D341Med (cell line): ENCODE measurements at places on chromosomes 3 and 15.

DNA sequence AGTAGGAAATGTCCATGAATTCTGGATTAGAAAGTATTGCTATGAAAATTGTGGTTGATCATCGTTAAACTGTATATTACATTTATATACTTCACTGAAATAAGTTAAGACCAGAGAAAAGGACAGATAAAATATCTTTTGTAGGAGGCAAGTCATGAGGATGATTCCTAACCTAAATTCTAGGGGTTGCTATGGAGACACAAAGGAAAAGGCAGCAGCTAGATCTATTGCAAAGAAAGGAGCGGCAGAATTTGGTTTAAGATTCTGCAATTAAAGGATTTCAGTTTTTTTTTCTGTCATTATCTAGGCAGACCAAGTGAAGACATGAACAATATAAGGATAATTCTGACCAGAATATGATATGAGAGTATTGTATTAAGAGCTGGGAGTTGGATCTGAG lies 136.1 kb downstream of the CHL1 start:
- DNase-seq: no peak

DNA sequence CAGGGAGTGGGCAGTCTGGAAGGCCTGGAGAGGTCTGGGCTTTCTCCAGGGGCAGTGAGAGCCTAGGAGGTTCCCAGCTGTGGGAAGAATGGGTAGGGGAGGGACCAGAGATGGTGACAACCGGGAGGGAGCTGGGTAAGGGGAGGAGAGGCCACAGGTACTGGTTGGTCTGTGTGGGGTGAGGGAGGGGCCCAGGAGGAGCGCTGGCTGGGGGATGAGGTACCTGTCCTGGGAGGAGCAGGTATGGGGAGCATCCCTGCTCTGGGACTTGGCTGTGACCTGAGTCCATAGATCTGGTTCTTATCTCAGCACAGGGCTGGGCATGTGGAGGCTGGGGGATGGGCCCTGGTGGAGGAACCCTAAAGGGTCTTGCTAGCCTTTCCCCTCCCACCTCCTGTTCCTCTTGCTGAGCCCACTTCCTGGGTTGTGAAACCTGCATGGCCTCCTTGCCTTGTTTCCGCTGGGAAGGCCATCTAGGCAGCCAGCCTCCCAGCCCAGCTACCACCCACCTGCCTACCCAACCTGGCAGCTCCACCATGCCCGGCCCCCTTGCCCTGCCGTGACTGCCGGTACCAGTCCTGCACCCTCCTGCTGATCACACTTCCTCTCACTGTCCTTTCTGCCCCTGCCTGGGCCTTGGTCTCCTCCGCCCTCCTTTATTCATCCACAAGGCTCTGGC lies 11.0 kb downstream of the PRKCD start:
- DNase-seq: no peak

DNA sequence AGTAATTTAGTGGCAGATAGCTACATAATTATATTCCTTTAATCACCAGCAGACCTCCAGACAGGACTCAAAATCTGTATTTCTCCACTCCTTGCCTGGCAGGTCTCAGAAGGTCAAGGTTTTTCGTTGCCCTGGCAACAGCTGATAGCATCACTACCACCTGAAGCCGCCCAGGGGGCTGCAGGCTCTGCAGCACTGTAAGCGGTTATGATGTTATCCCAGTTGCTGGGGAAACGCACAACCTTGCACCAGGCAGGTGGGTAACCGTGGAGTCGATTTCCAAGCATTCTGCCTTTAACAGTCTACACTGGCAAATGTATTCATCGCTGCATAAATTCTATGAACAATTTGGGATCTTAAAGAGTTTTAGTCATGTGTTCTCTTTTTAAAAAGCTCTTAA lies 756.3 kb downstream of the NTRK3 start:
- DNase-seq: no peak

DNA sequence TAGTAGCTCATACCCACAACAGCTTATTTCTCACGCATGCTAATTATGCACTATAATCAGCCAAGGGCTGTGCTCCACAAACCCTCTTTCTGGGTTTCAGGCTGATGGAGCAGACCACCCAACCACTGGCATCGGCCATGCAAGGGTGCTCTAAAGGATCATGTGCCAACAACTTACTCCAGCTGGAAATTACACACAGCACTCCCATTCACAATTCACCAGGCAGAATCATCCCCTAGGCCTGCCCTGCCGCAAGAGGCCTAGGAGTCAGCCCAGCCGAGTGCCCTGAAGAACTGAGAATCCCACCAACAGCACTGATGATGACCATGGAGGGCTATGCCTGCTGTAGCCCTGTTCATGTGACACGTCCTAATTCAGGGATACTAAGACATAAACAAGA lies 216.2 kb upstream of the CHRNA7 start:
- no peak for DNase-seq

DNA sequence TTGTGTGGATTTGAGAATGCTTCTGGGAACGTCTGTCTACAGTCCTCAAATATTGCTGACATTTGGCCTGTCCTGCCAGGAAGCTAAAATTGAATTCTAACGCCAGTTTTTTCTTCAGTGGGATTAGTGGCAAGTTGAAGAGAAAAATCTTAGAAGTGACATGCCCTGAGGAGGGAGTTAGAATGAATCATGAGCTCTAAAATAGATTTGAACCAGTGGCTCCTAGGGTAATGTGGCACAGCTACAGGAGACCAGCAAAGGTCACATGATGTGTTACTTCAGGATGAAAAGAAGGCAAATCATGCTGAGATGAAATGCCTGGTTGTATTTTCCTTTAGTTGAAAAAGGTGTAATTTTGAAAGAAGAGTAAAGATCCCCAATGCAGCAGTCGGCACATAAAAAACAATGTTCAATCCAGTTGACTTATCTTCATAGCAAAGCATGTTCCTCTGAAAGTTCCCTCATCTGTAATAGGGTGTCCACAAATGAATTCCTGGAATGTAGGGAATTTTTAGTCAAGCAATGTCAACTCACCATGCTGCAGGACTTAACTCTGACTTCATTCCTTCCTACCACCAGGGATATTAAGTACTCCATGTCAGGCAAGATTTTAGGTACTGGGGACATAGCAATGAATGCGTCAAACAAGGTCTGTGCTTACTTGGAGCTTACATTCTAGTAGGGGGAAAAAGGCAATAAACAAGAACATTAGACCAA lies 171.6 kb downstream of the CADPS start:
- no peak for DNase-seq

DNA sequence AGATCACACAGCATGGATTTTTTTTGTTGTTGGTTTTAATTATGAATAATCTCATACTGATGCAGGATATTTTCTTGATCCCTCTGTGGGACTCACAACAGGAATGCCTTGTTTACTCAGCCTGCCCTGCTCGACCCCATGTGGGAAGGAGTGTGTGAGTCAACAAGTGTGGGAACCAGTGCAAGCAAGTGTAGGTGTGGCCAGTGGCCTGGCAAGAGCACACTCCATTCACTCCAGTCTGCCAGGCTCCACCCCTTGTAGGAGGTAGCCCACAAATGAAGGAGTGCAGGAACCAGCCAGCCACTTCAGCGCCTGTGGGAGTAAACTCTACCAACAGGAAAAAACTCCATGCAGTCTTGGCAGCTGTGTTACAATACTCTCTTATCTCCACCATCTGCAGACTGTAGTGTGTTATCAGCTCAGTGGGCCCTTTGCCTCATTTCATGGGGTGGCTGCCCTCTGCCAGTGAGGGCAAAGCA lies 393.6 kb downstream of the OTOL1 start:
- DNase-seq: no peak

GRCh38 chr3:101143012-101143411 lies 149.8 kb upstream of the ABI3BP start:
- no peak for DNase-seq

DNA sequence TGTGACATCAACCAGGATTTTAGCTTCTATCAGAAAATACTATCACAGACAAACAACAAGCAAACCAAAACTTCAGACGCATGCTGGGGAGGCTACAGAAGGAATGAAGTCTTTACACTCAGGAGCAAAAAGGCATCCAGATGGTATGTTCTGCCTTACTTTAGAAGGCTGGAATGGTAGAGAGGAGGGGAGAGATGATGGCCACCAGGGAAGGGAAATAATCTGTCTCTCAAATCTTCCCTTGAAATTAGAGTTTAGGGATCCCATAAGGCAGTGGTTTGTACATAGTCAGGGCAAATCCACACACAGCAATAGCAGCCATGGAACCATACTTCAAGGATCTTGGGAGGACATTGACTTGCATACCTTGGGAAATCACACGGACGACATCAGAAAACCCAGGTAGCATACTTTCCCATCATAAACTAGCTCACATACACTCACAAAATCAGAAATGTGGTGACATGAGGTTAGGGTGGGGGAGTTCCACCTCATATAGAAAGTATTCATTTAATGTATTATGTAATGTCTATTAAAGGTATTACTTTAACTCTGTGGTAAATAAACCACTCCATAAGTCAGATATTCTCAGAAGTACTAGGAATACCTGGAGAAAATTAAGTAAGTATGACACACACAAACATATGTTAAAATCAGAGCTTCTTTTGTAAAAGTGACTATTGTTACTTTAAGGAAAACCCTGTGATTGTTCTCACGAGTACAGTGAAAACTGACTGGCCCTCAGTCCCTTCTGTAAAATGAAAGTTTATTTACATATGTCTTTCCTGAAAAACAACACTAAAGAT lies 9.4 kb downstream of the BTLA start:
- DNase-seq: no peak

DNA sequence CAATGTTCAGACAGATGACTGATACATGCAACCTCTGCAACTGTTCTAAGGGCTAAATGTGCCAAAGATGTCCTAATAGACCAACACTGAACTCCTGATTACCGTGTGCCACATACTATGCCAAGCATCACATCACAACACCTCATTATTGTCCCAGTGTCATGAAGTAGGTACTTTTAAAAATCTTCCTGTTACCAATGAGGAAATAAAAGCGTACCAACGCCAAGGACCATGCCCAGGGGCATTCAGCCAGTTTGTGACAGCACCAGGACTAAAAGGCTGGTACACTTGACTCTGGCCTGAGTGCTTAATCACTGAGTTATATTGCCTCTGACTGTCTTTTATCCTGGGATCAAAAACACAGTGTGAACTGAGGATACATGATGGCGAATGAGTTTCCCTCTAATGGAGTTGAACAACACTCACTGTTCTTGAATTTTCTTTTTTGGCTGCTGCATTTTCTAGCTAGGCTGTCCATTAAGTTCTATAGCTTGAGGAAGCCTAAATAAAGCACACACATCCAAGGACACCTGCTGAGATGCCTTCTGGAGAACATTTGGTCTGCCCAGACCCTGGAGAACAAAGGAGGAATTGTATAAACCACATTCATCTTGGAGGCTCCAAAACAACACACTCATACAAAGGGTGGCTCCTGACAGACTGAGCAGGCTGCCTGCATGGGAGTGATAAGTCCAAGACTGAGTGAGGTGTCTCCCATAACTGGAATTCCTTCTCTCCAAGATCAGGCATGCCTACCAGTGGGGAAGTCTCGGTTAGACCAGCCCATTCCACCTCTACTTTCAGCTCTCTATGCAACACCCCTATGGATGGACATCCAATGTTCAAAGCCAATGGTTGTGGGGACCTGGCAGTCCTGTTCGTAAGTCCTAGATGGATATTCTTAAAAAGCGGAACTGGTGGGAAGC lies 126.7 kb upstream of the PRICKLE2 start:
- no peak for DNase-seq

- DNase-seq: no peak
These were observed 38.8 kb upstream of the RNF7 start for GRCh38 chr3:141699324-141699723.

- peak; percentile 59 for DNase-seq
These were observed 4.0 kb upstream of the SMCO1 start for GRCh38 chr3:196518966-196519717.

DNA sequence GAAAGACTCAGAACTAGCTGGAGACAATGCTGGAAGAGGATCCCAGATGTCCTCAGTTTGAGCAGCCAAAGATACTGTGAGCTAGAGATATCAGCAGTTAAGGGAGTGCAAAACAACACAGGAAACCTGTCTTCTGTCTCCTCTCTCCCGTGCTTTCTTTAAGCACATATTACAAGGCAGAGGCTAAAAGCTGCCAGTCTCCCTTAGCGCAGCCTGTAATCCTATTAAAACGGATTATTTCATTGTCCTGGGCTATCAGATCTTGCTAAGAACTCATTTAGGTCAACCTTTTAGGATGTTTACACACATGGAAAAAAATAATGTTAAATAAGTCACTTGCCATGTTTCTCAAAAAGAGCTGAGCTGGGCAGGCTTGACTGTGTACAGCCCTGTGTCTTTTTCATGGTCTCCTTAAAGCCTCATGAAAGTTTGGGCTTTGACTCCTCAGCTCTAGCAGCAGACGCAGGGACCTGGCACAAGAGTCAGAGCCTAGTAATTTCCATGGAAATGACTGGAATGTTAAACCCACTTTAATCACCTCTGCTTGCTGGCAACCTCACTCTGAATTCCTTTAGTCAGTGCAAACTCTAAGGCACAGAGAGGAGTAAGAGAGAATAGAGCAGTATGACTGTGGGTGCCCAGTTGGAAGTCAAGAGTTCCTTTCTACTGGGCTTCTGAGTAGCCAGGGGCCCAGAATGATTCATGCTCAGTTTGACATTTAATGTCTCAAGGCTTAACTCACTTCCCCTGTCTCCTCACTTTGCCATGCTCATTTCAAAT lies 491.9 kb downstream of the NTRK3 start:
- DNase-seq: peak; percentile 39
